ENCODE measurements at places on chromosomes 6 and 20. TPM values are rescaled to one million over a fixed set of nuclear protein-coding genes. Genes with fewer than 3 reads are reported as not detected.

Gene PERP
- polyA plus RNA-seq: 28.5 TPM

Gene CST7
- polyA plus RNA-seq: 0.35 TPM

Gene SLC22A1
- 0.40 TPM for polyA plus RNA-seq

Gene PPP1R14C
- 21.0 TPM for polyA plus RNA-seq

Gene PLEKHG1
- 36.6 TPM for polyA plus RNA-seq

Gene MTFR2
- 3.2 TPM for polyA plus RNA-seq

Measured in right renal pelvis (tissue), 4 donors.